ENCODE measurements at places on chromosomes 7 and 10.
A peak's percentile ranks its signal among the peaks of the same experiment; 100 is the strongest.

DNA sequence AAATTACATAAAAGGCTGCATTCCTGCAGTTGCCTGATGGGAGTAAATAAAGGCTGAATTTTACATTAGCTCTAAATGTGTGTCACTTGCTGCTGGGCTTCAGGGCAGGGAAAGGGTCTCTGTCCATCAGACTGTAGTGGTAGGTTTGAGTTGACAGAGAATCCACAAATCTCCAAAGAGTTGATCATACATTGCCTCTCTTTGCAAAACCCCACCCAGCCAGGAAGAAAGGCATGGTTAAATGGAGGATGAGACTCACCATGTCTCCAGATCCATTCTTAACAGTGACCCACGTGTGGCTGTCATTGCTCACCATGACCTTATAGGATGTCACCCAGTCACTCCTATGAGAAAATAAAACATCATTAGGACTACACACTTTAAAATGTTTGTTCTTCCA, 92.8 kb downstream of the CPXM2 start:
- DNase-seq, result no peak

- DNase-seq, result no peak
Observed at GRCh38 chr10:89119651-89120050, 87.5 kb downstream of the CH25H start.

GRCh38 chr7:156896388-156897022, 3.5 kb upstream of the LMBR1 start:
- no peak for DNase-seq

DNA sequence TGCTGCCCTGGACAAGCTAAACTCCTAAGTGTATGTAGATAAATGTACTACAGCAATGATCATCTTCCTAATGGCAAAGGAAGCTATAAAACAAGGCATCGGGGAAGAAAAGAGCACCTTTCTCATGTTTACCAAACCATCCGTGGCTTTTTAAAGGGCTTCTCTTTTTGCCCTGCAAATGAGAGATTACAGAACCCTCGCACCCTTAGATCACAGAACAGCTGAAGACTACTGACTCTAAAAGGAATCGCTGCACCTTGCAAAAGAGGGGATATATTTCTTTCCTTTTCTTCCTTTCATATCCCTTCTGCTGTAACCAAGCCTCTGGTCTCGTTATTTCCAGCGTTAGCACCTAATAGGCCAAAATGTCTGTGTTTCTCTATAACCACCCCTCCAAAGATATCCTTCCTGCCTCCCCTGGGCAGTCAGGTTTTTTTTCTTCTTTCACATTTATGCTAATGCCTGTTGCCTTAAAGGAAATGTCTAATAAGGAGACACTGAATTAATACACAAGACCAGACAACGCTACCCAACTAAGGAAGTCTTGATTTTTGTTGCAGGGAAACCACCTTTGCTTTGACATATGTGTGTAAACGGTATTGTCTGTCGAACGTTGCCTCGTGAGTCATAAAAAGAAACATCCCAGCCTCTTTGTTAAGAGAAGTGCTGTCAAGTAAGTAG, 10.5 kb downstream of the ST8SIA6 start:
- DNase-seq, result no peak

DNA sequence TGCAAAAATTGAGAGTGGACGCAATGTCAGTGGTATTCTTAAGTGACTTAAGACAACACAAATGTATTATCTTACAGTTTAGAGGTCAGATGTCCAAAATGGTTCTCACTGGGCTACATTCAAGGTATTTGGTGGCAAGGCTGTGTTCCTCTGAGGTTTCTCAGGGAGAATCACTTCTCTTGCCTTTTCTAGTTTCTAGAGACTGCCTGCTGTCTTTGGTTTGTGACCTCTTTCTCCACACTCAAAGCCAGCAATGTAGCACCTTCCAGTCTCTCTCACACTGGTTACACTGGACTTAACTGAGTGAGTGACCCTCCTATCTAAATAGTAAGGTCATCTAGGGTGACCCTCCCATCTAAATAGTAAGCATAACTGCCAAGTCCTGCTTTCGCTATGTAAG, 613.2 kb upstream of the COBL start:
- DNase-seq, result no peak

DNA sequence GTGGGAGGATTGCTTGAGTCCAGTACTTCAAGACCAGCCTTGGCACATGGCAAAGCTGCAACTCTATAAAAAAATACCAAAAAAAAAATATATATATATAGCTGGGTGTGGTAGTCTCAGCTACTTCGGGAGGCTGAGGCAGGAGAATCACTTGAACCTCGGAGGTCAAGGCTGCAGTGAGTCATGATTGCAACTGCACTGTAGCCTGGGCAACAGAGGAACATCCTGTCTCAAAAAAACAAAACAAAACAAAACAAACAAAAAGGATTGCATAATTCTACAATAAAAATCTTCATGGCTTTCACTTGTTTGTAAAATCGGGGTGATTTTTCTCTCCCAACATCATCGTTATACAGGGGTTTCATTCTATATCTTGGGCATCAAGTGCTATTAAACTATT, 35.1 kb downstream of the GUSB start:
- DNase-seq, result peak; percentile 25

- DNase-seq, result peak; percentile 1
Observed at GRCh38 chr10:128274938-128275337, 148.7 kb upstream of the MKI67 start.

DNA sequence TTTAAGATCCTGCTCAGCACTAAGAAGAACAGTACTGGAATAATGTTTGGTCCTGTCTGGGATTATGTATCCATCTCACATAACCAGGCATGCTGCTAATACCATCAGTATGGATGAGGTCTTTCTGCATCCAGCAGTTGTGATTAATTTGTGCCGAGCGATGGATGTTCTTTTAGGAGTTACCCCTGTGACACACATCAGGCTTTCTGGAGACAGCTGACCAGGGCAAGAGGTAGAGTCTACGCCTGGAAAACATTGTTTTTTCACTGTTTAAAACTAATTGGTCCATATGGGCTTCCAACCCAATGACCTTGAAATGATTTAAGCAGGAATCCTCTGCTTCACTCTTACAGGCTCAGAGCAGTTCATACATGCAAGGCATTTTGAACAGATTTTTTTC, 603.0 kb downstream of the PCDH15 start:
- no peak for DNase-seq

GRCh38 chr7:105454095-105454747, 65.5 kb upstream of the SRPK2 start:
- peak; percentile 84 for DNase-seq

DNA sequence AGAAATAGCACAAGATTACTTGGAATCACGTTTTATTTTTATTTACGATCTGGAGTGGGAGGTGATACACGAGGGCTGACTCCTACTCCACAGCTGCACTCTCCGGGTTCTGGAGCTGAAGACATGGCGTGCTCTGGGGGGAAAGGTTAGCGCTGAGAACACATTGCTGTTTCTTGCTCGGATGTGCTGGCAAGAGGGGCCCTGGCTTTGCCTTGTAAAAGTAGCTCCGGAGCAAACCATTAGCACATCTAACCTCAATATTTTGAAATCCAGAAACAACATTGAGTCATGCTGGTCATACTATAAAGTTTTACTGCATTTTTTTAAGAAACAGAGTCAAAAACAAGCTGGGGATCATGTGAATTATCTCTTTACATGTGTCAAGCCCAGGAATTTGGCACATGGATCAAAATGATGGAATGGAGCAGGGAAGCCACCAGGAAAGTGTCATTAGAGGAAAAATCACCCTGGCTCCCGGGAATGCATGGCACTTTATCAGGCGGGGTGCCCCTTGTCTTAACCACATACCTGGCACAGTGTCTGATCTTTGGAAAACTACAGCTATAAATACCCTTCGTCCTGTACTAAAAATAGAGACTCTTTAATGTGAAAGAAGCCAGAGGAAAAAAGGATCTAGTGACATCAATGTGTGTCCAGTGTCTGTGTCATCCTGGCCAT, 31.6 kb upstream of the LYZL1 start:
- peak; percentile 94 for DNase-seq

- DNase-seq, result no peak
Observed at GRCh38 chr10:31678575-31679516, 249.8 kb downstream of the ARHGAP12 start.

GRCh38 chr7:155226261-155227003, 71.2 kb upstream of the INSIG1 start:
- DNase-seq, result no peak

DNA sequence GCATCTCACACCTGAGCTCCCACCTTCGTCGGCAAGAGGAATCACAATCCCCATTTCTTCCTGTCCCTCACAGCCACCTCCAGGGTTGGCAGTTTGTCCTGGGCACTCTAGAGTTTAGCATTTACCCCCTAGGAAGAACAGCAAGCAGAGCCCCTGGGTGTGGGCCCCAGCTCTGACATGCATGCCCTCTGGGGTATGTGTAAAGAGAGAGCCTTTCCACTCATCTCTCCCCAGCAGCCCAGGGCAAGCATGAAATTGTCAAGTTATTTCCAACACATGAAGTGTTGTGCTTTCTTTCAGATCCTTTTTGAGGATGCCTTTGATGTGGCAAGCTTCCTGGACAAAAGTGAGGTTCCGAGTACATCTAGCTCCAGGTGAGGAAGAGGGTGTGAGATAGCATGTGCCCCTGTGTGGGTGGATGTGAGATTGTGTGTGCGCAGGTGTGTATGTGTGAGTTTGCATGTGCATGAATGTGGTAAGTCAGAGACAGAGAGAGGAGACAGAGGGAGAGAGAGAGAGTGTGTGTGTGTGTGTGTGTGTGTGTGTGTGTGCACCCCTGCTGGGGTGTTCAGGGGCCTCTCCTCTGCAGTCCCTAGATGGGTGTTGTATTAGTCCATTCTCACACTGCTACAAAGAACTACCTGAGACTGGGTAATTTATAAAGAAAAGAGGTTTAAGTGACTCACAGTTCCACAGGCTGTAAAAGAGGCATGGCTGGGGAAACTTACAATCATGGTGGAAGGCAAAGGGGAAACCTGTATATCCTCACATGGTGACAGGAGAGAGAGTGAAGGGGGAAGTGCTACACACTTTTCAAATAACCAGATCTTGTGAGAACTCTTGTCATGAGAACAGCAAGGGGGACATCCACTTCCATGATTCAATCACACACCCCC, 18.1 kb downstream of the STRA8 start:
- no peak for DNase-seq

DNA sequence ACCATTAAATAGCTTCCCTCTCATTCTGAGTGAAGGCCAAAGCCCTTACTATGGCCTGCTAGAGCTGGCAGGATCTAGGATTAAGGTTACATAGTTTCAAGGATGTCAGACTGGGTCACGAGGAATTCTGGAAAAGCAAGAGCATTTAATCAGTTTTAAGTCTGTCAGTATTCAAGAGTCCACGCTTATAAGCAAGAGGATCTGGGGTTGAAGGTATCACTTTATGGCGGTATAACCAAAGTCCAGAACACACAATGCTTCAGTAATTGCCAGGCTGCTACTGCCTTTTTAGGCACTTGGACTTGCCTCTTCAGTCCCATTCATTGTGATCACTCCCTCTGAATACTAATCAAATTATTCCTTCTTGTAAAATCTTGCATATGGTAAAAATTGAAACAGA, 101.0 kb downstream of the HBP1 start:
- no peak for DNase-seq

GRCh38 chr10:119778776-119779445, 53.1 kb downstream of the INPP5F start:
- no peak for DNase-seq

- DNase-seq, result no peak
Observed at GRCh38 chr10:11145495-11145855, 127.8 kb downstream of the CELF2 start.

GRCh38 chr7:123864966-123865365, 20.0 kb downstream of the HYAL4 start:
- peak; percentile 2 for DNase-seq

DNA sequence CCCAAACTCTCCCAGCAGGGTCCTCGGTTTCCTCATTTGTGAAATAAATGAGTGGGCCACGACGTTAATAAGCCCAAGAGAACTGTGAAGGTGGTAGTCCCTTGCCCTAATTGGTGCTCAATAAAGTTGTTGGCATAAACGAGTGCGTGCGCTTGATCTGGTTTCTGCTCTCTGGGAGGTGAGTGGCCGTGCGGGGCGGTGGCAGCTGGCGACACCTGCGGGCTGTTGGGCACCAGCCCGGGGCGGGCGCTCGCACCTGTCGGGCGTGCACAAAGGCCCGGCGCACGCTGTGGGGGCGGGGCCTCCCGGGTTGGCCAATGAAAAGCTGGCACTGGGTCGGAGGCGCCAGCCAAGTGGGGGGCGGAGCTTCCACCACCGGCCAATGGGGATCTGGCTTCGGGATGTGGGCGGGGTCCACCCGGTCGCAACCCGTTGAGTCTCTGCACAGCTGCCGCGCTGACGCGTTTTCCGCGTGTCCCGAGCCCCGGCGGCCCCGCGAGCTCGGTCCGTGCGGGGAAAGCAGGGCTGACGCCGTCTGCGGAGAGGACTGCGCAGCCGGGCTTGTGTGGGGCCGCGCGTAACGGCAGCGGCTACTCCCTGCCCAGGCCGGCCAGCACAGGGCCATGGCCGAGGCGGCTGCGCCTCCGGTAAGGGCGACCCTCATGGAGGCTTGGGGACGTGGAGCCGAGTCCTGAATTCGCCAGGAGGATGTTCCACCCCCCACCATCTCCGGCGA, 23.0 kb downstream of the ZNF783 start:
- DNase-seq, result peak; percentile 96

DNA sequence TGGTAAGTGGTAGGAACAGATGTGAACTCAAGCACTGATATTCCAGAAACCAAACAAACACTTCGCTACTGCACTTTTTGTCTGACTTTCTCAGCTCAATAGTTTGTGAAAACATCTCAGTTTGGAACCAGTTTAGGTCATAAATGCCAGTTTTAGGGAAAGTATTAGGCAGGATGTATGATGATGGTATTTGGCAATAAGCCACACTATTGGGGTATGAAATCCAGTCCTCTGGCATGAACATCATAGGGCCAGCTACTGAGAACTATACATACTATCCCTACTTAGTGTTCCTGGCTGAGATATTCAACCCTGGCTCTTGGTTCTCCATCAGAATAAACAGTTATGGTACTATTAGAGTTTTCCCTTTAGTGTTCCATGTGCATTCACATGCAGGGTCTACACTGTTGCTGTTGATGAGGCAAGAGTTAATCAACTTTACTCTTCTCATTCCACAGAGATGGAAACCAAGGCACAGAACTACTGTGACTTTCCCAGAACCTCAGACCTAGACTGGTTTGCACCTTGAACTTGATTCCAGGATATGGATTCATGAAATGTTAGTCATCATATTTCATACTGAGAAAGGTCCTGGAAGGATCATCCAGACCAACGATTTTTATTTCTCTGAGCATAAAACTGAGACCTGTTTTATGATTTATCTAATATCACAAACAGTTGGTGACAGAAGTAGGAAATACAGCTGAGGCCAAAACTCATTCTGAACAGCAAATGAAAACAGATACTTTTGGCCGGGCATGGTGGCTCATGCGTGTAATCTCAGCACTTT, 20.0 kb upstream of the IFIT2 start:
- DNase-seq, result no peak

Measured in adipocyte (in vitro differentiated cells).